ENCODE measurements at places on chromosomes 6 and 20.
A peak's percentile ranks its signal among the peaks of the same experiment; 100 is the strongest.

DNA sequence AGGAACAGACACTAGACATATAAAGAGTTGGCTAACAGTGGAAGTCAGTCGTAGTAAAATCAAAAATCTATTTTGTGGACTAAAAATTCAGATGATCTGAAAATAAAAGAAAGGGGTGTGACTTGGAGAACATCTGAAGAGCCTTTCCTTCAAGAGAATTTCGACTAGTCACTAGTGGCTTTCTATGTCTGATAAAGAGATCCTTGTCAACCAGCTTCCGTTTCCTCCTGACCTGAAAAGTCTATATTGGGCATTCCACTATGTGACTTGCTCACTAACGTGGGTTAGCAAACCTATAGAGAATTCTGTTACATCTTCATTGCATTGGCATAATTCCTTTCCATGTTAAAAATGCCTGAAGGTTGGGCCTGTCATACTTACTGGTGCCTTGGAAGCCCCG lies 25.9 kb downstream of the TRAF3IP2 start:
- no peak for DNase-seq

- DNase-seq, result no peak
Measured at GRCh38 chr6:25217302-25217701, 61.9 kb upstream of the CARMIL1 start.

DNA sequence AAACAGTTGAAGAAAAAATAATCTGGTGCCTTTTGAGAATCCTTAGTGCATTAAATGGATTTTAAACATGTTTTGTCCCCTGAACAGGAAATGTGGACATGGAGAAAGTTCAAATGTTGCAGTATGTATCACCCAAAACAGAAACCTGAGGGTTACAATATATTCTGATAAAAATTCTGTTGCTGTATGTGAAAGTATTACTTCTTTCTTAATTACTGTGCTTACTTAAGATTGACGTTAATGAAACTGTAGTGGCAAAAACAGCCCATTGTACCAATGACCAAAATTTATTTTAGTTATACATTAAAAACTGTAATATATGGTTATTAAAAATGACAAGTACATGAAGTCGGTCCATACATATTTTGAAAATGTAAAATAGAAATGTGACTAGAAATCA lies 100.6 kb downstream of the PRDM1 start:
- no peak for DNase-seq

GRCh38 chr6:142851601-142852000 lies 93.4 kb downstream of the HIVEP2 start:
- no peak for DNase-seq

GRCh38 chr6:55826941-55827340 lies 48.4 kb downstream of the BMP5 start:
- DNase-seq, result no peak

- DNase-seq, result no peak
Measured at GRCh38 chr6:18284261-18284660, 19.9 kb upstream of the DEK start.

DNA sequence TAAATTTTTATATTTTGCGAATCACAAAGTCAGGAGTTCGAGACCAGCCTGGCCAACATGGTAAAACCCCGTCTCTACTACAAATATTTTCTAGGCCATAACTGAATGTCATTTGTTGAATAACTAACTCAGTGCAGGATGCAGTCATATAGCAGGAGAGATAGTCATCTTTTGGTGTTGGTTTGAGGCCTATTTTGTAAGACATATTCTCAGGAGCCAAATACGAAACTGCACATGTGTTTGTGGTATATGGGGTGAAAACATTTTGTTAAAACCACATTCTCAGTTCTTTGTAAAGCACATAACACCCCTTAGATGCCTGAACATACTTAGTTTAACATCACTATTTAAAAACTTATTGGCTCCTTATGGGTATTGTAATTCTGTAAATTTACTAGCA lies 4.7 kb upstream of the ENPP5 start:
- no peak for DNase-seq

DNA sequence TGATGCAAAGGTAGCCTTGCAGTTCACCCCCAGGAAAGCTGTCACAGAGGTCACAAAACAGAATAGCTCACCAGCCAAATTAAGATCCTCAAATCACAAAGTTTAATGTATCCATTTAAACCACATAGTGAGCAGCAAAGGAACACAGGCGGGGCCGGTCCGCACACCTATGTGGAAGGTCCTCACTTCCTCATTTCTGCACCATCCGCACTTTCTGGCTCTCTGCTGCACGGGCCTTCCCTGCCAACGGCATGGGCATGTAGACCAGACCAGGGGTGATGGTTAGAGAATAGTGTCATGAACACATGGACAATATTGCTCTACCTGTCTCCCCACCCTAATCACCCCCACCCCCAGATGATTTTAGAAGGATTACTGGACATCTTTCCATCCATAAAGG lies 12.1 kb upstream of the TBXT start:
- DNase-seq, result no peak

DNA sequence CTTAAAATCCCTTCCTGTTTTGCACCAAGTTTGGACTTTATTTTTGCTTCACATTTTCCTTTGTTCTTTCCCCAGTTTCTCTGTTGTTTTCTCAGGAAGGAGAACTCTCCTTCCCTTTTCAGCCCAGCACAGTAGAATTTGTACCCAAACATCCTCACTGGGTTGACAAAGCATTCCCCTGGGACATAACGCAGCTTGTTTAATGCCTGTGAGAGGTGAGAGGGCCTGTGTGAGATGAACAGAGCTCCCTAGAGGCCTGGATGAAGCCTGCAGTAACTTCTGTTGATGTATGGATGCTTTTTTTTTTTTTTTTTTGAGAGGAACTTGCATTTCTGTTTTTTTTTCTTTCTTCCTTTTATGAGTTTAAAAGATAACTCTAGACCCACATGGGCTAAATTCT lies 104.9 kb upstream of the SLC22A23 start:
- DNase-seq, result no peak

GRCh38 chr6:105991561-105992314 lies 94.4 kb upstream of the PRDM1 start:
- peak; percentile 60 for DNase-seq

DNA sequence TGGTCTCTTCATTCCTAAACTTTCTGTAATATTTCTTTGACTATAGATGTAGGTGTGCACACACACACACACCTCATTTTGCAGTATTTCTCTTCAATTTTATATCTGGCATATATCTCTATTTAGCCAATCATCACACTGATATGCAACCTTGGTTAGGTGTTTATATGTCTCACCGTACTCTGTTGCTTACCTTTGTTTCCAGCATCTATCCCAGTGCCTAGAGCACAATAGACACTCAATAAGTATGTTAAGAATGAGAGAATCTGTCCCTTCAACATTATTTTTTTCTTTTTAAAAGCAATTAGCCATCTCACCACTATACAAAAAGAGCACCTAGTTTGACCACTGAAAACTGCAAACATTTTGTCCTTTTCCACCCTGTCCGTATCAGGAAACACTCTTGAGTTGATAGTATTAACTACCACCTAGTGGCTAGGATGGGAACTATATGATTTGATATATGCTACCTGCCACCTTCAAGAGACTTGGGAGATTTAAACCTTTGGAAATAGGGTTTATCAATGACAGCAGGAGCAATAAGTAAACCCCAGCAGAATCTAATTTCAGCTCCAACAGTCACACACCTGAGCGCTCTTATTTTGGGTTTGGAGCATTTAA lies 48.7 kb upstream of the RSPO3 start:
- DNase-seq, result no peak

All from mucosa of descending colon (tissue), 3 donors.